Breast epithelium (tissue), 4 donors: ENCODE measurements at places on chromosomes 11 and 22.

GRCh38 chr11:304061-304506 is 3.5 kb upstream of the IFITM2 start:
- no peak for DNase-seq

GRCh38 chr11:34587282-34587677 is 33.6 kb upstream of the EHF start:
- DNase-seq, result no peak

- DNase-seq, result no peak
These were observed 108.4 kb upstream of the ZC3H12C start for GRCh38 chr11:109984634-109985289.

- no peak for DNase-seq
These were observed 3.3 kb upstream of the JAML start for GRCh38 chr11:118227865-118228785.

DNA sequence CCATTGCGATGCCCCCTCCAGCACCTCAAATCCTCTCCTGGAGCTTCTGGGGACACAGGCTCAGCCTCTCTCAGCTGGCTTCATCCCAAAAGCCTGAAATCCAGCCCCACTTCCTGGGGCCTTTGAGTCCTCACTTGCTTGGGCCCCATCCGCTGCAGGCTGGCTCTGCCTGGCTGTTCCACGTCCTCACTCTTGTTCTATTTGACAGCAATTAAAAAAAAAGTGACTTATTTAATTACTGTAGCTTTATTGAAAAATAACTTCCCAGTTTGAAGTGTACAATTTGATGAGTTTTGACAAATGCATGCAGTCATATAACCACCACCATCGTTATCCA is 27.2 kb downstream of the PARVG start:
- DNase-seq, result no peak

GRCh38 chr11:99015634-99016454 is 4.9 kb upstream of the CNTN5 start:
- no peak for DNase-seq

- DNase-seq, result no peak
These were observed 105.1 kb downstream of the CHST1 start for GRCh38 chr11:45560155-45560912.

DNA sequence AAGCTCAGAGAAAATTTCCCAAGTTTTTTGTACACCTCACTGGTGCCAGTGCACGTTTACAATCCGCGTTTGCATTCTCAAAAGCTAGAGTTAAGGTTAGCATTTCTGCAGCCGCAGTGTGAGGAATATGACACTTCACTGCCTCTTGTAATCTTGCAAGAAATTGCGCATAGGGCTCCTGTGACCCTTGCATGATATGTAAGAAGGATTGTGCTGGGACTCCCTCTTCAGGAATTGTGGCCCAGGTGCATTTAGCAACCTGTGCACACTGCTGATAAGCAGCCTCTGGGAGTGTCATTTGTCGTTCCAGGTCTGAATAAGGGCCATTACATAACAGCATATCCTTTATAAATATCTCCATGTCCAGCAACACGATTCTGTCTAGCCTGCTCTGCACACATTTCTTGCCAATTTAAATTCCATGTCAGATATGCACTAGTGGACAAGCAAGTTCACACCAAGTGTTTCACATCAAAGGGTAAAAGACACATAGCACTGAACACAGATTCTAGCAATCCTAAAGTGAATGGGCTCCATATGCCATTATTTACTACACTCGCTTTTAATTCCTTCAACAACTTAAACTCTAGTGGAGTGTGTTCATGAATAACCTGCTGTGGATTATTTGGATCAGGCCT is 69.2 kb upstream of the INCENP start:
- DNase-seq, result no peak

DNA sequence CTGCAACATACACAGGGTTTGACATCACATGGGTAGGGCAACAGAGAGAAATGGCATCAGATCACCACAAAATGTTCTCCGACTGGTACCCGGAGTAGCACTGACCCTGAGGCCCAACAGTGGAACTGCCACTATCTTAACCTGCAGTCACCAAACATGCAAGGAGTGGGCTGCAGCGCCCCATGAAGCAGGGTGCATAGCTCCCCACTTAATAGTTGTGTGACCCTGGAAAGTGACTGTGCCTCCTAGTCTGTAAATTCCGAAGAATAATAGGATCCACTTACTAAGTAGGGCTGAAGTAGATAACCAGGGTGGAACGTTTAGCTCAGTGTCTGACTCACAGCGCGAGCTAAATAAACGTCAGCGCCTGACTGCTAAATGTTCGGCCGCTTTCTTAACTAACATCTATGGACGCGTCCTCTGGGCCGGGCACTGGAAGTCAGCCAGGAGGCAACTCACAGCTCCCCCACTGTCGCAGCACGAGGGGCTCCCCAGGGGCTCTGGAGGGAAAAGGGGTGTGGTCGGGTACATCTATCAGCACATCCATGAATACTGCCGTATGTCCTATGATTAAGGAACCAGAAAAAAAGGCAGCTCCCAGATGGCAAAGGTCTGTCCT is 777 bp downstream of the LTO1 start:
- no peak for DNase-seq

DNA sequence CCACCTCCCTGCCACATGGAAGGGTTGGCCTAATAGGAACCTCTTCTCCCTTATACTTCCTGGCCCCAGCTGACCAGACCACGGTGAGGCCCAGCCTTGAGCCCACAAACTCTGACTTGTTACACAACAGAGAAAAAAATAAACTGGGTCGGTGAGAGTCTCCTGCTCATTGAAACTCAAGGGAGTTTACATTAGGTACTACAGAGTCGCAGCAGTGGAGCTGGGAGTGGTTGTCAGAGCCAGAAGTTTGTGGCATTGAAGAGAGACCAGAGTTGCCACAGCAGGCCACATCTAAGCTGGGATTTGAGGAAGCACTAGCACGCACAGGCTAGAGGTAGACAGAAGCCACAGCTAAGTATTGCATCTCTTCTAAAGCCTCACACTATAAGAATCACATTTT is 296.2 kb downstream of the DDX10 start:
- no peak for DNase-seq

- no peak for DNase-seq
These were observed 13.5 kb upstream of the TMA7B start for GRCh38 chr22:39946503-39947219.

GRCh38 chr11:19559746-19560145 is 152.9 kb upstream of the NAV2 start:
- DNase-seq, result no peak

DNA sequence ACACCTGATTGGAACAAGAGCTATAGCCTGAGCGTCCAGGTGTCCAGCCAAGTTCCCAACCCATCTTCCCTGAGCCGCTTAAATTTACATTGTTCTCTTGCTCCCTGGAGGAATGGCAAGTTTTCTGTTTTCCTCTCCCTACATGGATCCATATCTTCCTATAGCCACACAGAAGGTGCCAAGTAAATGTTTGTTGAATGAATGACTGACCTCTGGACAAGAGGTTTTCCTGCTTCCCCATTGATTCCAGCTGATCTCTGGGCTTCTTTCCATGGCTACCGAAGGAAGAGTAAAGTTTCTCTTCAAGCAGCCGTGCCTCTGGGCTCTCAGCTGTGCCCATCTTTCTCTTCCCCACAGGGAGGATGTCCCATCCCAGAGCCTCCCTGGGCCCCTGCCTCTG is 107.5 kb downstream of the MICAL2 start:
- DNase-seq, result no peak

GRCh38 chr11:117839380-117839881 is 14.9 kb upstream of the FXYD2 start:
- DNase-seq, result no peak

- DNase-seq, result no peak
These were observed 87.0 kb downstream of the SCN3B start for GRCh38 chr11:123567466-123567865.

- no peak for DNase-seq
These were observed 703.3 kb upstream of the ANO5 start for GRCh38 chr11:21489416-21490115.

GRCh38 chr11:72831521-72832300 is 17.5 kb downstream of the ATG16L2 start:
- peak; percentile 85 for DNase-seq

DNA sequence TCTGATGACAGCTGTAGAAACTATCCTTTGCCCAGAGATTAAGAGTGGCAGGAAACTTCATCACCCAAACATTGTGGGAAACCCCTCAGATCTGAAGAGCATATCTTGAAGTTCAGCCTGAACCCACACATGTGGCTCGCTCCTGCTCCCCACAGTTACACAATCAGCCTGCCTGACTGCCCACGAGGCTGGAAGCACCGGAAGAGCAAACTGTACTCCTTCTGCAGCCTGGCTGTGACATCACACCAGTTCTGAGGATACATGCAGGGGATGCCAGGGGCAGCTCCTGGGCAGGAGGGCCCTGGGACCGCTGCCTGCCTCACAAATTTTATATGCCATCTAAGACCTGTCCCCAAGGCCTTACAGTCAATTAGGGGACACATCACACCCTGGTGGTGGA is 444.4 kb downstream of the BUD13 start:
- no peak for DNase-seq
